ENCODE measurements at places on chromosomes 12 and 14.

DNA sequence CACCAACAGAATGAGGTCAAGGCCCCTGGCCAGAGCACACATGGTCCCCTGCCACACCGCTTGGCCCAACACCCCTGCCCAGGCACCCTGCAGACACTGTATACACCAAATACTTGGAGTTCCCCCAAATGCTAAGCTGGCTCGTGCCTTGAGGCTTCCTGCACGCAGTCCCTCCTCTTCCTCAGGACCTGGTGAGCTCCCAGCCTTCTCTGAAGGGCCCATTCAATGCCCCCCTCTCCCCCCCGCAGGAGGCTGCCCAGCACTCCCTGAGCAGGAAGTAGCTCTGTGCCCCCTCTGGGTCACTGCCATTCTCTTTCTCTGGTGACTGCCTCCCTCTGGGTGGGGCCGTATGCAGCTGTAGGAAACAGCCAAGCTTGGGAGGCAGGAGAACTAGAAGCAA is 75.3 kb downstream of the ITPK1 start:
- peaks cover 55% of the 10 kb centered on the region for H3K4me1 ChIP-seq
- no peaks in the 10 kb centered on the region for H3K36me3 ChIP-seq
- no peak overlapping the region for H3K27ac ChIP-seq
- H3K27me3 ChIP-seq: no peaks in the 10 kb centered on the region
- H3K4me3 ChIP-seq: no peak overlapping the region

- no peaks in the 10 kb centered on the region for H3K27me3 ChIP-seq
- no peaks in the 10 kb centered on the region for H3K4me1 ChIP-seq
- no peak overlapping the region for H3K27ac ChIP-seq
- no peaks in the 10 kb centered on the region for H3K36me3 ChIP-seq
- DNase-seq: peak; percentile 29
- H3K4me3 ChIP-seq: no peak overlapping the region
These were observed 48.5 kb upstream of the CSRP2 start for GRCh38 chr12:76927170-76927784.

- H3K27me3 ChIP-seq: peaks cover 26% of the 10 kb centered on the region
- H3K36me3 ChIP-seq: no peaks in the 10 kb centered on the region
- H3K4me1 ChIP-seq: no peaks in the 10 kb centered on the region
- no peak overlapping the region for H3K27ac ChIP-seq
- no peak for DNase-seq
These were observed 493 bp downstream of the HOXC5 start for GRCh38 chr12:54033106-54033979.

GRCh38 chr14:31265701-31266398 is 58.3 kb upstream of the HECTD1 start:
- peaks cover 5% of the 10 kb centered on the region for H3K27me3 ChIP-seq
- no peaks in the 10 kb centered on the region for H3K4me1 ChIP-seq
- H3K4me3 ChIP-seq: no peak overlapping the region
- H3K36me3 ChIP-seq: no peaks in the 10 kb centered on the region
